ENCODE measurements at places on chromosomes 4 and X.

DNA sequence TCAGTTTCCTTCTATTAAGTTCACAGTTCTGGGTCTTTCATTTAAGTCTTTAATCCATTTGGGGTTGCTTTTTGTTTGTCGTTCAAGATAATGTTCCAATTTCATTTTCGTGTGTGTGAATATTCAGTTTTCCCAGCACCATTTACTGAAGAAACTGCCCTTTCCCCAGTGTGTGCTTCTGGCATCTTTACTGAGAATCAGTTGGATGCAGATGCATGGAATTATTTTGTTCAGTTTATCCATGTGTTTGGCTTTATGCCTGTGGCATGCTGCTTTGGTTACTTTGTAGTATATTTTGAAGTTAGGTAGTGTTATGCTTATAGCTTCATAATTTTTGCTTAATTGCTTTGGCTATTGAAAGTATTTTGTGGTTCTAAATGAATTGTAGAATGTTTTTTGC is 163.8 kb upstream of the HDX start:
- DNase-seq = no peak

DNA sequence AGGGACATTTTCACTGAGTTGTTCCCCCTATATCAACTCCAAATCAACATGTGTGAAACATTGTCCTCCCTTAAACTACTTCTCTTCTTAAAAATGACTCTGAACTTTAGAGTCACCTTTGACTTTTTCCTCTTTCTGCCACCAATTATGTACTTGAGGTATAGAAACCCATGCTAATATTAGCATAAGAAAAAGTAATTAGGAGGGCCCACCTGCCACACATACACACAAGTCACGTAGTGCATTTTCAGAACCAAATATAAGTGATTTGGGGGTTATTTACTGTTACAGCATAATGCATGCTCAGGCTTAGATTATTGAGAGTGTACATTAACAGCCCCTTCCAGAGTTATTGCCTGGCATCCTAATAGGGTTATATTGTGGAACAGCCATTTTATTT is 432.7 kb downstream of the ZIC3 start:
- DNase-seq = no peak

DNA sequence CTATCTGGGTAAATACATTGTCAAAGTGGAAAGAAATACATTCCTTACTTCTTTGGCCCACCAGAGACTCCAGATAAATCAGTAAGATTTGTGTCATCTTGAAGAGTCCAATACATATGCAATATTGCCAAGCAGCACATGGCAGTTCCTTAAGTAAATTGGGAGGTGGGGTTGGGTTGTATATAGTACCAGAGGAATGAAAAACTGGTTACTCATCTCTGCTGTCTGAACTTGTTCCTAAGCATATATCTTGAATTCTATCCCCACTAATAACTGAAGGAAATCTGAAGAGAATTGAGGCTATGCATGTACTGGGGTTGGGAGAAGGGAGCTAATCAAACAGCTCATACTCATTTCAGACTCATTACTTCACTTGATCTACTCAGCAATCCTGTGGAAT is 14.8 kb downstream of the TCEAL8 start:
- no peak for DNase-seq

GRCh38 chr4:176784816-176785215 is 7.9 kb downstream of the VEGFC start:
- no peak for DNase-seq

- no peak for DNase-seq
These were observed 50.4 kb upstream of the PGAM4 start for GRCh38 chrX:78019586-78020483.

GRCh38 chrX:48530736-48531135 is 8.8 kb upstream of the TBC1D25 start:
- no peak for DNase-seq

DNA sequence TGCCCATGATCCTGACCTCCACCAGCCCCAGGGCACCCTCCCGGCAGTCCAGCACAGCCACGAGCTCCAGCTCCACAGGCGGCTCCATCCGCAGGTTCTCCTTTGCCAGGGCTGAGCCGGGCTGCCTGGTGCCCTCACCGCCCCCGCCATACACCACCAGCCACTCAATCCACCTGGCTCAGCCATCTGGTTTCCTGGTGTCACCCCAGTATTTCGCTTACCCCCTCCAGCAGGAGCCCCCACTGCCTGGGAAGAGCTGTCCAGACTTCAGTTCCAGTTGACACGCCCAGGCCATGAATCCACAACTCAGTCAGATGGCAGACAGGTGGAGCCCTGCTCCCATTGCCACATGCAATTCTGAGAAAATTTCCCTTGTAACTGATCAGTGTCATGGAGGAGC is 3.9 kb downstream of the SHISA3 start:
- DNase-seq = no peak

- DNase-seq = no peak
These were observed 162.6 kb downstream of the BMPR1B start for GRCh38 chr4:94920369-94920768.

- DNase-seq = no peak
These were observed 1009.6 kb upstream of the PCDH7 start for GRCh38 chr4:29710519-29710918.

DNA sequence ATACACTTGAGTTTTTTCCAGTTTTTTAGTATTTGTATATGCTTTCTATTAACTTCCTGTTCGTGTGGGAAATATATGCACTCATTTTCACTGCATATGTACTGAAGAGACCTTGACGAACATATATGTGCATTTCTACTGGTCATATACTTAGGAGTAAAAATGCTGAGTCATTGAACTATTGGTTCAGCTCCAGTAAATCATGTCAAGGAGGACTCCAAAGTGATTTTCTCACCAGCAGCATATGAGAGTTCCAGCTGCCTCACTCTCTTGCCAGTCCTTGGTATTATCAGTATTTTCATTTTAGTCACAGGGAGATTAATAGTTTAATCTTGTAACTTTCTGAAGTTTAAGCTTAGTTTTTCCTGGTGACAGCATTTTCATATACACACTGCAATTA is 2750.2 kb downstream of the ARAP2 start:
- no peak for DNase-seq

DNA sequence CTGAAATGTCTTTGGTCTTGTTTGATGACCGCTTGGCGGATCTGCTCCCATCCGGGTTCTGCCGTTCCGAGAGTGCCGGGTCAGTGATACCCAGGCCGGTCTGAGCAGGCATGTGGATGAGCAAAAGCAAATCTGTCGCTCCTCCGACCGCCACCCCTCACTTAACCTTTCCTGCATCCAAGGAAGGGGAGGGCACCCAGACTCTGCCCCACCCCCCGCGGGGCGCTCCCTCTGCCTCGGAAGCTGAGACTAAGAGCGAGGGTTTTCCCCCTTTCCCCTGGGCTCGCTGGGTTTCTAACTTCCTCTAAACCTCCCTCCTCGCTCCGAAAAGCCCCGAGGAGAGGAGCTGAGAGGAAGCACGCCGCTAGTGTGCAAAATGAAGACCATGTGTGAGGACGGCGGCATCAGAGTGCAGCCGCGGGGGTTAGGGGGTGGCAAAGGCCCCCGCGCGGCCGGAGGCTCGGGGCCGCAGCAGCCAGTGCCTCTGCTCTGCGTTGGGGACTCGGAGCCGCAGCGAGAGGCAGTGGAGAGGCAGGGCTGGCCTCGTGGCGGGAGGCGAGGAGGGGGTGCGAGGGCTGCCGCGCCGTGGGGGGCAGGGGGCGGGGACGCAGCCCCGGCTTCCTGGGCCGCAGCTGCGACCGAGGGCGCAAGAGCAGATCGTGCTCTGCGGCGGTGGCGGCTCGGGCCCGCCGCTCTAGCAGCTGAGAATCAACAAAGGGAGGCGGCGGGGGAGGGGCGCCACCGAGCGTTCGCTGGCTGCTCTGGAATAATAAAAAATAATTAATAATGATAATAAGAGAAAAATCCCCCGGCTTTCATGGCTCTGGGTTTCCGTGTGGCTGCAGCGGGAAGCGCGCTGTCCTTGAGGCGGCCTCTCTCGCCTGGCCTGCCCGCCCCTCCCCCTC is 55.8 kb upstream of the BCOR start:
- DNase-seq = peak; percentile 38

GRCh38 chr4:8539661-8540060 is 40.5 kb upstream of the GPR78 start:
- no peak for DNase-seq

DNA sequence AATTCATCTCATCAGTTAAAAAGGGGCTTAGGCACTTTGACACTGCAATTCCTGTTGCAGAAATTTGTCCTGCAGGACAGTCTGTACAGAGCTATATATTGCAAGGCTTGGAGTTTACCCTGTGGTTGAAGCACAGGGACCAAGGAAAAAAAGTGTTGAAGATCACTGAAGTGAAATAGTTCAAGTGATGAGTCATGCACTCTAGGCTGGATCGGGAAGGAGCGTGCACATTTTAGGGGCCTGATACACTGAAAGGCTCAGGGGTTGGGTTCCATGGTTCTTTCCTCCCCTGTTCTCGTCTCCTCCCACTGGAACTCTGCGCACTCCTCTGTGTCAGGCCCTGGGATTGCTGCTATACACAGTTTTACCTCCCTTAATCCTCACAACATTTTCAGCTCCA is 104.9 kb upstream of the ARMCX2 start:
- no peak for DNase-seq

DNA sequence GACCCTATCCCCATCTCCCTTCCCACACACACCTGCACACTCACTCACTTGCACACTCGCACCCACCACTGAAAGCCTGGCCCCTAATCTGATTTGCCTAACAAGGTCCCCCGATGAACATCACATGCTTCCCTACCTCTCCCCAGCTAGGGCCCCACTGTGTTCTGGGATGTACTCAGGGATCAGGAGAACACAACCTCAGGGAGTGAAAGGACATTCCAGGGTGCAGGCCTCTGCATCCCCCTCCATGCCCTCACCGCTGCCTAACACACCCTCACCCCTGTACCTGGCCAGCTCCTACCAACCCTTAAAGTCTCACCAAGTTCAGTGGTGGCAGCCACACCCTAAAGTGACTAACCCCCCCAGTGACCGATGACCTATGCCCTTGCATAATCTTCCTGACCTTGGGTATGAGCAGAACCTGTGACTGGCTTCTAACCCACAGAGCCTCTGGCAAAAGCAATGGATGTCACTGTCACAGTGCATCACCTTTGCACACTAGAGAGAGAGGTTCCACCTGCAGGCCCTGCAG is 2.4 kb upstream of the AFAP1 start:
- DNase-seq = no peak

- DNase-seq = no peak
These were observed at the start of gene FREM3 for GRCh38 chr4:143700416-143701352. TSS of gene FREM3 (minus strand) at chr4:143700675. CDS start at chr4:143700675, 0 bp downstream.

GRCh38 chrX:39820938-39821708 is 276.6 kb downstream of the BCOR start:
- DNase-seq = no peak

- no peak for DNase-seq
These were observed 504.0 kb downstream of the MAGEE1 start for GRCh38 chrX:76931518-76931917.

- DNase-seq = peak; percentile 50
These were observed 1467.4 kb downstream of the C4orf33 start for GRCh38 chr4:130563185-130563888.

DNA sequence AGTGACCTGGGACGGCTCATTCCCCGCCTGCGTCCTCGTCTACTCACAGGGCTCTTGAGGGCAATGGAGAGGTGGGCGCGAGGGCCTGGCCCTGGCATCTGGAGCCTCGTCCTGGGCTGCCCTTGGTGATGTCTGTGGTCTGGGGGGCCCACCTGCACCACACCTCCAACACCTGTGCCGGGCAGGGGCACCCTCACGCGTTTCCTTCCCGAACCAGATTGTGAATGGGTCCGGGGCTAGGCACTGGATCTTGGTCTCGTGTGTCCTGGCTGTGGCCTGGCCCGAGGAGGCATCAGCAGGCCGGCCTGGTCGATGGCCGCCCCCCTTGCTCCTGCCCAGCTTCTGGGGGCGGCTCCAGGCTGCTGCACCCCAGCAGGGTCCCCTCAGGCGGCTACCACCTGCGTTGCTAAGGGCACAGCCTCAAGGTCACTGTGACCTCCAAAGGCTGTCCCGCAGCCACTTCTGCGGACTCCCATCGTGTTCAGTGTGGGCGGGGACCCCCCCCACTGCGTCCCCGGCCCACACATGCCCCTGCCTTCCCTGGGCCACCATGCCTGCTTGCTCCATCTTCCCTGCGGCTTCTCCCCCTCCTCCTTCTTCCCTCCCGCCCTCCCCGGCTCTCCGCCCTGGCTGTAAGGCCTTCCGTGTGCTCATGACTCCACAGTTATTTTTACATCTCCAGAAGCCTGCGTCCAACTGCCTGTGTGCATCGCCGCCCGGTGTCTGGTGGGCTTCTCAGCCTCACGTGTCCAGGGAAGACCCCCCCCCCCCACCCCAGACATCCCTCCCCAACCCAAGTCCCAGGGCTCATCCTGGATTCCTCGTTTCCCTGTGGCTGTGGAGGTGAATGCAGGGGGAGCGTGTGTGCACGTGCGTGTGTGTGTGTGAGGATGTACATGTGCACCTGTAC is 3.8 kb downstream of the DOK7 start:
- DNase-seq = no peak

GRCh38 chr4:20249333-20249732 is 2.4 kb upstream of the SLIT2 start:
- DNase-seq = no peak

GRCh38 chr4:85823295-85823694 is 348.3 kb downstream of the ARHGAP24 start:
- no peak for DNase-seq

DNA sequence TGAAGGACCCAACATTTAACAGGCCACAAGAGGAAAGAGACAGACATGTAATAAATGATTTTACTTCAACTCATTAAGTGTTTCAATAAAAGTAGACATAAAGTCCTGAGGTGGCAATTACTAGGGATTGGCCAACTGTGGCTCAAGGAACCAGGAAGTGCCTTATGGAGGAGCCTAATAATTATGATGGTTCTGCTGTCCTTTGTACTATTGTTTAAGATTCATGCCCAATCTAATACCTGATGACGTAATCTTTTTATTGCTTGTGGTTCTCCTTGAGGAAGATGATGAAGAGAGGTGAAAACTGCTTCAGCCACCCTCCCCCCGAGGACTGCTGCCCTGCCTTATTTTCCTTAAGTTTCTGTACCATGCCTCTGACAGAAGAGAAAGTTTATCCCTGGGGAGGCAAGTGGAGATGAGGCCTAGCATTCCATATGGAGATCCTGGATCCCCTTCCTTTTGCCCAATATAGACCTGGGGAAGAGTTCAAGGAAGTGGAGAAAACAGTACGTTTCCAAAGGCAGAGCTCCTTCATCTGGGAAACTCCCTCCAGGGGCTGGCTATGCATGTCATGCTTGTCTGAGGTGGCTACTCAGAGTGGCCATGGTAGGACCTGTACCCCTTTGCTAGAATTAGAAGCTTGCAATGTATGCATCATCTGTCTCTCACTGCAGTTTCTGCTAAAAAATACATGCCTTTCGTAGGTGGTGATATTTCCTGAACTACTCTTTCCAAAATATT is 56.8 kb upstream of the FAT1 start:
- no peak for DNase-seq

- no peak for DNase-seq
These were observed 69.0 kb upstream of the PPP2R3B start for GRCh38 chrX:455673-456072.
